ENCODE measurements at places on chromosomes 2 and 18. TPM values are rescaled to one million over a fixed set of nuclear protein-coding genes. Genes with fewer than 3 reads are reported as not detected.

Gene TP53I3
- 24.3 TPM for total RNA-seq

Gene PIEZO2
- total RNA-seq = 11.4 TPM

Gene IL37
- not detected for total RNA-seq

Gene DPP10
- total RNA-seq = 0.33 TPM

Gene ANKRD53
- 2.8 TPM for total RNA-seq

Gene NDC80
- total RNA-seq = 0.44 TPM

Gene SNORC
- total RNA-seq = 23.1 TPM

Gene ANKRD30B
- 11.0 TPM for total RNA-seq

Gene REG3G
- not detected for total RNA-seq

Gene TWSG1
- total RNA-seq = 34.4 TPM

Gene PARD6G
- 1.9 TPM for total RNA-seq

Gene GALR1
- not detected for total RNA-seq

DNA sequence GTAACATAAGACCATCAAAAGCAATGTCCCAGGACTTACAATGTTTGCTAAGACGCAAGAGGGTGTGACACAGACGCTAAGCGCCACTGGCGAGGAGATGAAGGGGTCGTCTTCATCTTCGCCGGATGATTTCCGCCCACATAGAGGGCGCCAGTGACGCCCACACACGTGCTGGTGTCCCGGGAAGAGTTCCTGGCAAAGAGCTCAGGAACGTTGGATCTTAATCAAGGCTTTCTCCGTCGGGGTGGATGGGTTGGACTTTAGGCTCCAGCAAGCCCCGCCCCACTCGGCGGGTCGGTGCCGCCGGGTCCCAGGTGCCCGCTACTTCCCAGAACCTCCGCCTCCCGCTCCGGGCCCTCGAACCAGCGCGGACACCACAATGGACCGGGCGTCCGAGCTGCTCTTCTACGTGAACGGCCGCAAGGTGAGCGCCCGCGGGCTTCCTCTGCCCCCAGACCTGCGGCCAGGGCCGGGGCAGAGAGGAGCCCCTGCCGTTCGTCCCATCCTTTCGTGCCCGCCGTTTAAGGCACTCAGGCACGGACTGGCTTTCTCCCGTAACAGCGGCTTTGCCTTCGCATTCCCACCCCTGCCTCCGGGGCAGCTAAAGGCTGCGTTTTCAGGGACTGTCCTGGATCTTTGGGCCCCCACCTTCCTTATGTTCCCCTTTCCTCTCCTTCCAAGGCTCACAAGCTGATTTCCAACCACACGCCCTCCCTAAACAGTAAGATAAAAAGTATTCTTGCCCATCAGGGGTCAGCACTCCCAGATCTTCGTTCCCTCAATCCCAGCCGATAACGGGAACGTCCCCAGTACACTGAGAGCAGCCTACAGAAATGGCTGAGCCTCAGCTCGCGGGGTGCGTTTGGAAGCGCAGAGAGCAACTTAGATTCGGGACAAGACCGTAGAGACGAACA, at the start of gene AOX1:
Gene AOX1, plus strand, starts transcription at position 285 of the 914 bp plus-strand sequence. Its CDS starts 95 bp downstream, at position 380.
- DNase-seq = no peak

- DNase-seq = no peak
Measured at GRCh38 chr2:226641008-226641407, 158.6 kb downstream of the IRS1 start.

DNA sequence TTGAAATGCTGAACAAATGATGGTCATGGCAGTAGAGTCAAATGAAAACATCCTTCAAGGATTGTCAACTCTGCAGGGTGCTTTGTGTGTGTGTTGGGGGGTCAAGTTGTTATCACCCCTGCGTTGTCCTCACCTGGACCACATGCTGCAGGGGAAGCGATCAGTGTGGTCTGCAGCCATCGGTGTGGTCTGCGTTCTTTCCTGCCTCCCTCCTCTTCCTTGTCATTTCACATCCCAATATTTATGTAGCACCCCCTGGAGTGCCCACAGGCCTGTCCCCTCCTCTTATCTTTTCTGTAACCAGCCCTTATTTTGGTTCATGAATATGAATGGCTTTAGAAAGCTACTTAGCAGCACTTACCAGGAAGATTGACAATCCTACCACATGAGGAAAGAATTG, 38.9 kb downstream of the UGP2 start:
- no peak for DNase-seq

- no peak for DNase-seq
Measured at GRCh38 chr18:78813936-78814710, 165.5 kb upstream of the SALL3 start.

DNA sequence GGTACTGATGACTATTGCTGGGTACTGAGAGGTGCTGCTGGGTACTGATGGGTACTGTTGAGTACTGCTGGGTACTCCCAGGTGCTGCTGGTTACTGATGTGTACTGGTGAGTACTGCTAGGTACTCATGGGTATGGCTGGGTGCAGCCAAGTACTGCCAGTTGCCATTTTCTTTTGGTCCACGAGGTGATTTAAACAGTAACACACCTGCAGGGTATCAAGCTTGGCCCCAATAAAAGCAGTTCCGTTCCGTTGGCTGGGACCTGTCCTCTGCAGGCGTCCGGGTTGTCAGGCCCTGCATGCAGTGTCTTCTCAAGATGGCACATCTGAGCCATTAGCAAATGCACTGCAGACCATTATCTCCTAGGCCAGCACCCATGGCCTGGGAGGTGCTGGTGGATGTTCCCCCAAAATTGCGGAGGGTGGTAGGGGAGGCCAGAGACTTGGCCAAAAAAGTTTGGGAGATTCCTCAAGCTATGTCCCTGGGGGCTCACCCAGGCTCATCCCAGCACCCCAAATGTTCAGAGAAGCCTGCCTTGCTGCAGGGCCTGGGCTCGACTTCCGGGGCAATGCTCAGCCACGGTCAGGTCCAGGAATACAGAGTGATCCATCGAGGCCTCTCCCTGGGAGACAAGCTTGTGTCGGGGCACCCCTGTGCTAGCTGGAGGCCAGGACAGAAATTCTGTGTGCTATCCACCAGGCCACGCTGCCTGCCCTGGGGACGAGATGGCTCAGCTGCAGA, 165.2 kb downstream of the TWIST2 start:
- no peak for DNase-seq

DNA sequence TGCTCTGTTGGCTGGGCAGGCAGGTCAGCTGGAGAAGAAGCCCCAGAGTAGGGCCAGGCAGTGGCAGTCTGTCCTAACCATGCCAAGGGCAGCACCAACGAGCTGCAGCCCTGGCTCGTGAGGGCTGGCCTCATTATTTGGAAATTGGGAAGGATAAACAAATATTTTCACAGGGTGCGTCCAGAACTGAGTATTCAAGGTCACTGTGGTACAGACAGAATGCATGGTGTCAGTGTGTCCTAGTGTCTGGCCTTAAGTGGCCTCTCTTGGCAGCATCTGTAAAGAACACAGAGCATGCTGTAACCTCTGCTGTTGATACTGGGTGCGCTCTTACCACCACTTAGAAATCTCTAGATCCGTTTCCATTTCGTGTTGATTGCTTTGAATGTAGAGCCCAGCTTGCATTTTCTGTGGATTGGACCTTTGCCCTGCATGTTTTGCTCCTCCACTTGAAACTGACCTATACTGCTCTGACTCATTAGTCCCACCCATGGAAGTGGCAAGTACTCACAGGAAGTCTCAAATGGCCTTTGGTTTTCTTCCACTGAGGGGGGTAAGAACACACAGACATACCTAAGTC, 88.2 kb downstream of the GREB1L start:
- no peak for DNase-seq

DNA sequence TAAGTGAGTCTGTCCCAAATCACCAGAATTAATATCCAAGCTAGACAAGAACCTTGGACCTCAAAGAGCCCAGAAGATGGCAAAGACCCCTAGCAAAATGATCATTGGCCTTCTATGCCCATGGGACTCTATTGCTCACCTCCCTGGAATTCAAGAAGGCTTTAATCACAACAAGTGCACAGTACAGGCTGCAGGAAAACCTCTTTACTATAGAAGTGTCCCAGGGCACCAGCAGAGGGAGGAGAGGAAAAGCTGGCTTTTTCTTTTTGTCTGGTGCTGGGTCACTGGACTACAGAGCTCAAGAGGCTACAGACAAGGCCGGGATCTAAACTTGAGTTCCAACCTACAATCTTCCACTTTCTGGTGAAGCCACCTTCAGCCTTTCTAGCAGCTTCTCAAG, 88.3 kb upstream of the PPP1CB start:
- DNase-seq = no peak

DNA sequence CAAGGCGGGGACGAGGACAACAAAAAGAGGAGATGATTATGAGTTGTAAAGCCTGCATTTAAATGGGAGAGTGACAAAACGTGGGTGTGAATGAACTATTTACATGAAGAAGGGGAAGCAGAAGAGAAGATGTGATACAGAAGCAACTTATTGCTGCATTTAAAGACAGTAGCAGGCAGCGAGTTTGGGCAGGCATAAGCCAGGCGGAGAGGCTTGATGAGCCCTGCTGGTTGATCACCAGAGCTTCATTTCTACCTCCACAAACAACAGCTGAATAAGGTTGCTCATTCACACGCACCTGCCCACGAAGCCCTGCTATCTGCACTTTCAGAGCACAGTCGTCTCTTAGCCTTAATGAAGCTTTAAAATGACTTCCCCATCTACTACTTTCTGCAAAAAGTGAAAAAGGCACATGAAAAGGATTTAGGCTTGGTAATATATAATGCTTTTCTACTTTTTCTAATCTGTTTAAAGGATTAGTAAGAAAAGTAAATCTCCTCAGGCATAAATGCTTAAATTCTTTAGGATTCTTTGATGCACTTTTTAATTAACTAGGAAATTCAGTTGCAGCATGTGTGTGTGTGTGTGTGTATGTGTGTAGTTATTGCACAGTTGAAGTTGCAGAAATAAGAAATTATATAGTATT, 3.1 kb downstream of the SLC38A11 start:
- DNase-seq = no peak

GRCh38 chr2:143758629-143759330, 629.6 kb downstream of the ARHGAP15 start:
- DNase-seq = no peak

- no peak for DNase-seq
Measured at GRCh38 chr2:127621981-127622431, 23.9 kb upstream of the GPR17 start.

GRCh38 chr2:118492335-118492734, 355.1 kb downstream of the EN1 start:
- no peak for DNase-seq

- no peak for DNase-seq
Measured at GRCh38 chr2:30396436-30397232, 50.4 kb upstream of the LCLAT1 start.

DNA sequence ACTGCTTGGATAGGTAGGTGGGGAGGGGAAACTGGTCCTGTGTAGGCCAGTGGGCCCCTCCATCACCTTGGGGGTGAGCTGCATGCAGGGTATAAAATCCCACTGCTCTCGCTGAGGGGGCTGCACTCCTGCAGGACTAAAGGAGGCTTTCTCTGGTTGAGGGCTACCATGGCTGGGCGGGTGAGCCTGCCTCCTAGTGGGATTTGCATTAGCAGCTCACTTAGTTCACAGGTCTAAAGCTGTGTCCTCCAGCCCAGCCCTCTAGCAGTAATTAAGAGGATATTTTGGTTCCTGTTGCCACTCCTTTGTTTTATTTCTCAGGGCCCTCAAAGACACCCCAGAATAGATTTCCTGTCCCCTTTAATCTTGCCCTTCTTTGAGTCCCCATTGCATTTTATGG, 24.6 kb downstream of the TMEM127 start:
- DNase-seq = no peak

DNA sequence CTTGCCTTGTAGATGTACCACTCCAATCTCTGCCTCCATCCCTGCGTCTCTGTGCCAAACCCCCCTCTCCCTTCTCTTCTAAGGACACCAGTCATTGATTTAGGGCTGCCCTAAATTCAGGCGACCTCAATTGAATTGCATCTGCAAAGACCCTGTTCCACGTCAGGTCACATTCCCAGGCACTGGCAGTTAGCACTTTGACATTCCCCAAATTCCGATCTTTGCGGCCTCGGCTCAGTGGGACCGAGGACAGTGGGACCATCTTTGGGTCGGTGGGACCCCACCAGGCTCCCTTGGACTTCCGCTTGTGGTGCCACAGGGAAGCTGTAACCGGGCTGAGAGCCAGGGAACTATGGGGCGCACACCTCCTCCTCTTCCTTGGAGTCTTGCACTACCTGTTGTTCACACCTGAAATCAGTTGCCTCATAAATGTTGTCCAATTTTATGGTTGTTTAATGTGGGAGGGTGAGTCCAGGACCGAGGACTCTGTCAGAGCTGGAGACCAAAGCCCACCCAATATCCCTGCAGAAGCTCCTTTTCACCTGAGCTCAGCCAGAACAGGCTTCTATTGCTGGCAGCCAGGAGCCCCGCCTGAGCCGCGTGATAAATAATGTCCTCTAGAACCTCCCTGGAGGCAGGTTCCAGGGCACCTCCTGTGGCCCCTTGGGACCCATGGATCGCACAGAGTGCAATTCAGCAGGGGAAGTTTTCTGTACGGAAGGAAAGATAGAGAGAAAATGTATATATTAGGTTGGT, 271.6 kb downstream of the EIPR1 start:
- DNase-seq = no peak

- DNase-seq = no peak
Measured at GRCh38 chr2:30686000-30686399, 121.2 kb downstream of the CAPN13 start.

DNA sequence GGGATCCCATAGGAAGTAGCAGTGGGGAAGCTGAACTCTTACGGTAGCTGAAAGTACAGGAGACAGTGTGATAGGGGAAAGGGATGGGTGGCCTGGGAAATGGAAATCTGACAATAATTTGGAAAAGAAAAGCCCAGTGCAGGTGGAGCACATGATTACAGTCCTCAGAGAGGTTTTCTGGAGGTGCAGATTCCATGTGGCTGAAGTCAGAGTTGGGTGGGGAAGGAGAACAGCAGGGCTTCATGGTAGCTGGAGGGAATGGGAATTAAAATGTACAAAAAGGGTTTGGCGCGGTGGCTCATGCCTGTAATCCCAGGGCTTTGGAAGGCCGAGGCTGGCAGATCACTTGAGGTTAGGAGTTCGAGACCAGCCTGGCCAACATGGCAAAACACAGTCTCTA, 12.2 kb downstream of the HRH4 start:
- DNase-seq = no peak

DNA sequence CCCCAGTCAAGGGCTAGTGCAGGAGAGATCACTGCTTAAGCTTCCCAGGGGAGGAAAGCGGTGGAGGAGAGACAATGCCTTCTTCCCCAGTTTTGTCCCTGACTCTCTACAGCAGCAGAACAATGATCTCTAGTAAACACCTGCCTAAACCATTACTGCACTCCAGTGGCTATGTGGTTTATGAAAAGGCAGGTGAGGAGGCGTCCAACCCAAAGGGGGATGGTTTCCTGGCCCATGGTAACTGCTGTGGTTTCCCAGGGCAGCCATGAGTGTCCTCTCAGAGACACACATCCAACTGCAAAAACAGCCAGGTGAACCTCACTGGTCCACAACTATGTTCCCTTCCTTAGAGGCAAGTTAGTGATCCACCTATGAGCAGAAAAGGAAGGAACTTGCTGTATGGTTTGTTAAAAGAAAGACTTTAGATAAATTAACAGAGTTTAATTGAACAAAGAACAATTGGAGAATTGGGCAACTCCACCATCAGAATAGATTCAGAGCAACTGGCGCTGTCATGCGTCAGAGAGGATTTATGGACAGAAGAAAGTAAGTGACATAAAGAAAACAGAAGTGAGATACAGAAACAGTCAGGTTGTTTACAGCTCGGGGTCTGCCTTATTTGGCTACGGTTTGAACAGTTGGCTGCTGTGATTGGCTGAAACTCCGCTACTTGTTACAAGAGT, 4.8 kb upstream of the TTC39C start:
- DNase-seq = no peak

Data from breast epithelium (tissue), 4 donors.